ENCODE measurements at places on chromosomes 6 and 20. TPM values are rescaled to one million over a fixed set of nuclear protein-coding genes. Genes with fewer than 3 reads are reported as not detected.

DNA sequence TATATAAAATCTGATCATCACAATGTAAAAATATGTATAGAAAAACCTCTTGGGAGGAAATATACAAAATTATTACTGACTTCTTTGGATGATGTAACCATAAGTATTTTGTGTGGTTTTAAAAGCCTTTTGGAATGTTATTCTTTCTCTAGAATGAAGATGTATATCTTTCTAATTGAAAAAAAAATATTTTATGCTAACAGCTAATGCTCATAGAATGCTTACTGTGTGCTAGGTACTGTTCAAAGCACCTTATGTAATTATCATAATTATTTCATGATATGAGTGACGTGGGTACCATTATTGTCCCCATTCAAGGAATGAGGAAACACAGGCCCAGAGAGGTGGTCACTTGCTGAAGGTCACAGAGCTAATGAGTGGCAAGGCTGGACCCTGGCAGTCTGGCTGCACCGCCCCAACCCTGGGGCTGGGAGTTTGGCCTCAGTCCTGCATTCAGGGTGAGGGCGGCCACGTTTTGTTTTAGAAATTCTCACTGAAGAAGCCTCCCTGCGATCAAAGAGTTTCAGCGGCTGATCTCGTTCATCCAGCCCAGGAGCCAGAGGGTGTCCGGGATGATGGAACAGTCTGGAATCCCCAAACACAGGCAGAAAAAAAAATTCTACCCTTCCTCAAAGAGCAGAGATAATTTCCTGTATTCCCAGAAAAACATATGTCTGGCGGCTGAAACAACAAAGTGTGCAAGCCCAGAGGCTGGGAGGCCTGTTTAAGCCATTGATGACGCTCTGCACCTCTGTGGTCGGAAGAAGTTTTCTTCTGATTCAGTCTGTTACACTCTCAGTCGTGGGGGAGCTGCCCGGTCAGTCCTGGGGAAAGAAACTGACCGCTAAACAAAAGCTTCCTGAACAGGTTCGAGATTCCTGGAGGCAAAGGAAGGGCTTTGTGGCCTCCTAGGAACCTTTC, 37.3 kb downstream of the TFEB start:
- DNase-seq = no peak
- H3K27me3 ChIP-seq = no peaks in the 10 kb centered on the region
- H3K36me3 ChIP-seq = no peaks in the 10 kb centered on the region
- no peak overlapping the region for H3K4me3 ChIP-seq
- H3K4me1 ChIP-seq = no peaks in the 10 kb centered on the region

The HLA-DOB gene
- 0.82 TPM for total RNA-seq

DNA sequence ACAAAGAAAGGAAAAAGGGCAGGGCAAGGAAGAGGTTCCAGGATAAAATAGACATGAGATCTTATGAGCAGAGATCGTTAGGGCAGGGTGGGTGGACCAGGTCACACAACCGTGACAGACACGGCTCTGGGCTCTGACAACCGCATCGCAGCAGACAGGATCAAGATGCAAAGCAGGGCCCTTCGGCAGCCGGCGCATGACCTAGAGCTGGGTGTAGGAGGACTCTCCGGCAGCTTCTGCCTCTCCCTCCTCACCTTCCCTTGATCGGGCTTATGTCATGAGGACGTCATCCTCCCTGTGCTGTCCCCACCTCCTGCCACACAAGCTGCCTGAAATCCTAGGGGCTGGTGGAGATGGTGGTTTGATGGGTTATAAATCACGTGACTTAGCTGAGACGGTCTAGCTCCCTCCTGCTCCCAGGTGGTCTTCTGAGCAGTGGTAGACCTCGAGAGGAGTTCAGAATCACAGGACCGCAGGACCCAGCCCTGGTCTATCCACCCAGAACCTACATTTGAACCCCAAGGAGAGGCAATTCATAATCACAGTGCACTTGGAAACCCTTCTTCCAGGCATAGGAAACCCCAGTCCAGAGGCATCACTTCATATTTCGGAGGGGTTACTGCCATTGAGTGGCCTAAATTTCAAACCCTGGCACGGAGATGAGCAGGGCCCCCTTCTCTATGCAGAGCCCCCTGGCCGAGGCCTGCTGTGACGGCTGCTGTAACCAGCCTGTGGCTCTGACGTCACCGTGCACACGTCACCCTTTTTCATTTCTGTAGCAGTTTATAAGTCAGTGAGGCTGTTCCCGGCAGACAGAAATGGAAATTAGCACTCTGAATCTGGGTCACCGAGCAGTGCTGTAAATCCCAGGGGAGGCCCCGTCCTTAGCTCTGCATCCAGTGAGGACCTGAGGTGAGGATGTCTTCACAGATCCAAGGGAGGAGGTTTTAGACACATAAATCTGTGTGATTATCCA, 8.7 kb upstream of the CCR6 start:
- H3K27ac ChIP-seq = no peak overlapping the region
- H3K4me1 ChIP-seq = no peaks in the 10 kb centered on the region
- no peak overlapping the region for H3K4me3 ChIP-seq
- no peaks in the 10 kb centered on the region for H3K36me3 ChIP-seq
- no peak for DNase-seq

DNA sequence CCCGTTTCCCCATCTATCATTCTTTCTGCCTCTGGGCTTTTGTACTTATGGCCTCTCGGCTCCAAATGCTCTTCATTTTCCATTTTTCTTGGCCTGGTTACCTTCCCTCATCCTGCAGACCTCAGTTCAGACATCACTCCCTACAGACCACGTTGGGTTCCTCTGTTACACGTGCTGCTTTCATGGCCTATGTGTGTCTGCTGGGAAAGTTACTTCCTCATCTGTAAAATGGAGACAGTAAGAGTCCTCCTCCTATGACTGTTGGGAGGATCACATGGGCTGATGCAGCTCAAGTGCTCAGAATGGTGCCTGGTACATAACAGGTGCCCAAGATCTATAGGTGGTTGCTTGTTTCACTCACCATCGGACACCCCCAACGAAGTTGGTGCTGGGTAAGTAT, 13.5 kb downstream of the KCNK17 start:
- no peak overlapping the region for H3K4me3 ChIP-seq
- no peaks in the 10 kb centered on the region for H3K4me1 ChIP-seq
- no peaks in the 10 kb centered on the region for H3K27me3 ChIP-seq
- no peak overlapping the region for H3K27ac ChIP-seq

- no peak overlapping the region for H3K4me3 ChIP-seq
- H3K27ac ChIP-seq = no peak overlapping the region
- no peak for DNase-seq
Measured at GRCh38 chr20:20795721-20796120, 83.3 kb upstream of the RALGAPA2 start.

DNA sequence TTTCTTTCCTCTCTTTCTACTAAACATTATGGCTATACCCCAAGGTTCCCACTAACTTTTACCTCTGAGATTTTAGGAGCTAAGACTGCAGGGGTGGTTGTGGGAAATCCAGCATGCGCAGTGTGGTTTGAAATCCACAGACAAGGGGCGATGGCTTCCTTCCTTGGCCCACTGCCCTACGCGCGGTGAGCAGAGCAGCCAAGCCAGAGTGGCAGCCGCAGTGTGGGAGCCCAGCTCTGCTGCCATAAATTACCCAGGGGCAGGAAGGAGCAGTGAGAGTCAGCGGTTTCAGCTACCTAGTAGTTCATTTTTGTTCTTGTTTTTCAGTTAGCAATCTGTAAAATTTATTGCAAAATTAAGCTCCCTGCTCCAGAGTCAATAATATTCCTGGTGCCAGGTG, 101.4 kb downstream of the BMP2 start:
- no peaks in the 10 kb centered on the region for H3K27me3 ChIP-seq
- H3K36me3 ChIP-seq = no peaks in the 10 kb centered on the region
- H3K4me1 ChIP-seq = no peaks in the 10 kb centered on the region
- no peak for DNase-seq
- H3K27ac ChIP-seq = no peak overlapping the region
- no peak overlapping the region for H3K4me3 ChIP-seq

DNA sequence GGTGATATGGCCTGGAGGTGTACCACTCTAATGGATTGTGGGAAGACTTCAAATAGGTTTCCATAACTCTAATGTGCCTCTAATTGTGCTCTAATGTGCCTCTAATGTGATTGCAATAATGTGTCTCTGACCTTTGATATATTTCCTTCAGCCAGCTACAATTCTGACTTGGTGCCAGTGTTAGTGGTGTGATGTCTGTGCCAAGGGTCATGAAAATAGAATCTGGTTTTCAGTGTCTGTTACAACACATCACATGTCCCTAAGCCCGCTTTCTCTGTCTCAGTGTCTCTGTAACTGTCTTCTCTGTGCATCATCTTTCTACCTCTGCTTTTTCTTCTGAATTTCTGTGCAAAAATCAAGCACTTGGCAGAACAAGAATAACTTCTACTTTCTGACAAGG, 77.2 kb upstream of the ECI2 start:
- no peak overlapping the region for H3K4me3 ChIP-seq
- H3K4me1 ChIP-seq = no peaks in the 10 kb centered on the region
- H3K27me3 ChIP-seq = no peaks in the 10 kb centered on the region
- no peak for DNase-seq

The AKAP7 gene
- 24.3 TPM for total RNA-seq

DNA sequence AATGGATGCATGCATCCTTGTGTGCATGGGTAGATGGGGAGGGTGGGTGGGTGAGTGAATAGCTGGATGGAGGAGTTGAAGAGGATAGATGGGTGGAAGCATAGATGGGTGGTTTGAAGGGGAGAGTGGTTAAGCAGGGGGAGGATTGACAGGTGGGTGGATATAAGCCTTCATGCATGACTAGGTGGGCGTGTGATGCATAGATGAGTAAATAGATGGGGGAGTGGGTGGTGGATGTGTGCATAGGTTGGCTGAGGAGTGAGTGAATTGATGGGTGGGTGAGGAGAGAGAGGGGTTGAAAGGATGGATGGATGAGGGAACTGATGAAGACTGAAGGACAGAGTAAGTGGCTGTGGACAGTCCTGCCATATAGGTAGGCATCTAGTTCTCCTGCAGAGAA, 4.5 kb downstream of the COL11A2 start:
- H3K36me3 ChIP-seq = no peaks in the 10 kb centered on the region
- H3K4me3 ChIP-seq = no peak overlapping the region
- peaks cover 8% of the 10 kb centered on the region for H3K27me3 ChIP-seq
- peaks cover 9% of the 10 kb centered on the region for H3K4me1 ChIP-seq
- no peak for DNase-seq

GRCh38 chr6:12113190-12113577, 101.1 kb downstream of the HIVEP1 start:
- H3K36me3 ChIP-seq = no peaks in the 10 kb centered on the region
- no peak for DNase-seq
- no peaks in the 10 kb centered on the region for H3K27me3 ChIP-seq
- H3K4me3 ChIP-seq = no peak overlapping the region
- no peaks in the 10 kb centered on the region for H3K4me1 ChIP-seq
- no peak overlapping the region for H3K27ac ChIP-seq

The GSTA5 gene
- not detected for total RNA-seq

DNA sequence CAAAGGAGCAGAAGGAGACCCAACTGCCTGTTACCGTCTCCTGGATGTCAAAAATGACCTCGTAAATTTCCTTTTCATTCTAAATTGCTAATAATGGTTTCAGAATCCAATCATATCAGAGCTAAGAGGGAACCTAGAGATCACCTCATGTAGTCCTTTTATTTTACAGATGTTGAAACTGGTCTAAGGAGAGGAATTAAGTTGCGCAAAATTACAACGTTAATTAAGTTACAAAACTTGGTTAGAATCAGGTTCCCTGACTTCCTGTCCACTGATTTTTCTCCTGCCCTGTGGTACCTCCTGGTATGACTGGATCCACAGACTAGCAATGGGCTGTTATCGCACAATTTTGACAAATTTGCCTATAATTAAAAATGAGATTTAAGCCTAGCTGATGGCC, 9.0 kb upstream of the STK38 start:
- H3K27ac ChIP-seq = no peak overlapping the region
- H3K27me3 ChIP-seq = no peaks in the 10 kb centered on the region
- no peak overlapping the region for H3K4me3 ChIP-seq
- no peaks in the 10 kb centered on the region for H3K4me1 ChIP-seq
- H3K36me3 ChIP-seq = no peaks in the 10 kb centered on the region

DNA sequence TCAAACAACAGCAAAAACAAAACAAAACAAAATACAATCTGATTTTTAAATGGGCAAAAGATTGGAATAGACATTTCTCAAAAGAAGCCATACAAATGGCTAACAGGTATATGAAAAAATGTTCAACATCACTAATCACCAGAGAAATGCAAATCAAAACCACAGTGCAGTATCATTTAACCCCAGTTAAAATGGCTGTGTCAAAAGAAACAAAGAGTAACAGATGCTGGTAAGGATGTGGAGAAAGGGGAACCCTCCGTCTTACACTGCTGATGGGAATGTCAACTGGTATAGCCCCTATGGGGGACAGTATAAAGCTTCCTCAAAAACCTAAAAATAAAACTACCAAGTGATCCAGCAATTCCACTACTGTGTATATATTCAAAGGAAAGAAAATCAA, 10.9 kb upstream of the NELFCD start:
- no peak for DNase-seq
- H3K27ac ChIP-seq = no peak overlapping the region
- no peak overlapping the region for H3K4me3 ChIP-seq
- H3K4me1 ChIP-seq = no peaks in the 10 kb centered on the region

- H3K27ac ChIP-seq = no peak overlapping the region
- no peaks in the 10 kb centered on the region for H3K36me3 ChIP-seq
- H3K4me3 ChIP-seq = no peak overlapping the region
- H3K27me3 ChIP-seq = no peaks in the 10 kb centered on the region
- no peak for DNase-seq
Measured at GRCh38 chr6:101365181-101365580, 28.3 kb upstream of the GRIK2 start.

DNA sequence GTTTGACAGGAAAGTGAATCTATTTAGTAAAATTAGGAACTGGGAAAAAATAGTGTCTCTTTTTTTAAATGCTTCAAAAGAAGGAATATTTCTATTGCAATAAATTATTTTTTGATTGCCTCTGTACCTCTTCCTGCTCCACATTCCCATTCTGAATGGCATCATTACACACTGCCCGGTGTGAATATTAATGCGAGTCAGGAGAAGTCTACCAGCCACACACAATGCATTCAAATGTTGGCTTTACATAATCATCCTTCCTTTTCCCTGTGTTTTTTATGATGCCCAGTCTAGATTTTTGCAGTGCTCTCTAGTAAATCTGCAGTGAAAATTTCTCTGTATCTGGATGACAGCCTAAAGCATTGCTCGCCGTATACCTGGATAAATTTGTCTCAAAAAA, 118.9 kb downstream of the SAMD5 start:
- no peak overlapping the region for H3K27ac ChIP-seq
- H3K36me3 ChIP-seq = no peaks in the 10 kb centered on the region
- DNase-seq = no peak

The BTN3A1 gene
- total RNA-seq = 12.0 TPM

GRCh38 chr6:149990661-149991471, 27.1 kb downstream of the ULBP1 start:
- H3K27ac ChIP-seq = no peak overlapping the region
- peaks cover 82% of the 10 kb centered on the region for H3K27me3 ChIP-seq
- H3K36me3 ChIP-seq = no peaks in the 10 kb centered on the region
- H3K4me3 ChIP-seq = peak overlapping the region; percentile 10

GRCh38 chr6:66435321-66435720, 728.3 kb upstream of the EYS start:
- H3K4me3 ChIP-seq = no peak overlapping the region
- no peaks in the 10 kb centered on the region for H3K27me3 ChIP-seq
- no peaks in the 10 kb centered on the region for H3K36me3 ChIP-seq
- H3K27ac ChIP-seq = no peak overlapping the region
- DNase-seq = no peak

Measured in uterus (tissue), 4 donors.